NCI-H2171 (cell line): ENCODE measurements at places on chromosomes 11 and 22.

DNA sequence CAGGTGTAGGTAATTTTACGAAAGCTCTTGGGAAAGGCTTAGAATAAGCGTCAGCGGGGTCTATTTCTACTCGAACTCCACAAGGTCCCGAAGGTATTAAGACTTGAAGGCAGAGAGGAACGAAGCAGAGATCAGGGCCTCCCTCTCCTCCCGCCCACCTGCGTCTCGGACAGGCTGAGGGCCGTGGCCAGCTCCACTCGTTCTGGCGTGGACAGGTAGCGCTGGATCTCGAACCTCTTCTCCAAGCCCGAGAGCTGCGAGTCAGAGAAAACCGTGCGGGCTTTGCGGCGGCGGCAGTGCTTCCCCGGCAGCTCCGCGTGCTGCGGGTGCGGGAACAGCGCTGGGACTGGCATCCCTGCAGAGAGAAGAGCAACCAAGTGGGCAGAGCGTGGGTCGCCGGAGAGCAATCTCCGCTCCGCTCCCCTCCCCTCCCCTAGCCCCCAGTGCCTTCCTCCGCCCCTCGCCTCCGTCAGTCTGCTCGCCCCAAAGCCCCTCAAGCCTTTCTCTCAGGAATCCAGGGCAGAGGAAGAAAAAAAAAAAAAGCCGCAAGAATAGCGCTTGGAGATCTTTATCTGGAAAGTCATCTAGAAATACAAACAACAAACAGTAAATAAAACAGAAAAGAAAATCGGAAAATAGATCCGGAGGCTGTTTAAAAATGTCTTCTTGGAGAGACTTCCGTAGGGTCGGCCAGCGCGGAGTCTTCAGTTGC lies 2.4 kb downstream of the BSX start:
- no peak for DNase-seq

DNA sequence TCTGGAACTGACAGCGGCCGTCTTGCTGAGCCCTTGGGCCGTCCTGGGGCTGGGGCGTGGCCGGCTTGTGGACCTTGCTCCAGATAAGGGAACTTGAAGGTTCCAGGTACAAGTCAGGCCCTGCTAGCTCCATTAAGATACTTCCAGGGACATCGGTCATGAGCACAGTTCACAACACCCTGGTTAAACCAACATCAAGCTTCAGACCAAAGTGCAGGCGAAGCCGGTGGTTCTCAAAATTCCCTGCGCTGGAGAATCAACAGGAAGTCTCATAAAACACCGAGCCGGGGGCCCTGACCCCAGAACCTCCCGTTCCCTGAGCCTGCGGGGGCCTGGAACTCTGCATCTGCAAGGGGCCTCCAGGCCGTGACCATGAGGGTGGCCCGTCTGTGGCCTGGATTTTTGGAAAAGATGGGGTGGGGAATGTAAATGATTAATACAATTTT lies 1043.8 kb downstream of the BRD1 start:
- DNase-seq: no peak

GRCh38 chr11:45181193-45181888 lies 34.9 kb downstream of the PRDM11 start:
- DNase-seq: no peak

GRCh38 chr11:72225411-72225951 lies 914 bp downstream of the INPPL1 start:
- DNase-seq: no peak

- no peak for DNase-seq
Measured at GRCh38 chr11:2805388-2806056, 80.1 kb downstream of the CDKN1C start.

DNA sequence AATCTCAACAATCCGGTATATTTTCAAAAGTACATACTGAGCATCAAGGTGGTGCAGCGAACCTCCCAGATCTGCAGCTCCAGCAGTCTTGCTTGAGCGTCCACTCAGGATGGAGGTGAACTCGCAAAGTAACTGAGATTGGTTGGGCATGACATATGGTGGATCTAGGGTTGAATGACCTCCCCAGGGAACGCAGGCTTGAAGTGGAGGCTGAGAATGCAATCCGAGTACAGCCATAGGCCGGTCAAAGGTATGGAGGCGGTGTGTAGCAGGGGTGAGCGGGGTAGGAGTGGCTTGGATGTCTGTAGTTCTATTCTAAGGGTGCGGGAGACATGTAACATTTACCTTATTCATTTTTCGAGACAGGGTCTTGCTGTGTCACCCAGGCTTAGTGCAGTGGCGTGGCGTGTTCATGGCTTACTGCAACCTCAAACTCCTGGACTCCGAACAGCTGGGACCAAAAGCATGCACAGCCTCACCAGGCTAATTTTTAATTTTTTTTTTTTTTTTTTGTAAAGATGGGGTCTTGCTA lies 631 bp upstream of the C22orf39 start:
- peak; percentile 96 for DNase-seq

DNA sequence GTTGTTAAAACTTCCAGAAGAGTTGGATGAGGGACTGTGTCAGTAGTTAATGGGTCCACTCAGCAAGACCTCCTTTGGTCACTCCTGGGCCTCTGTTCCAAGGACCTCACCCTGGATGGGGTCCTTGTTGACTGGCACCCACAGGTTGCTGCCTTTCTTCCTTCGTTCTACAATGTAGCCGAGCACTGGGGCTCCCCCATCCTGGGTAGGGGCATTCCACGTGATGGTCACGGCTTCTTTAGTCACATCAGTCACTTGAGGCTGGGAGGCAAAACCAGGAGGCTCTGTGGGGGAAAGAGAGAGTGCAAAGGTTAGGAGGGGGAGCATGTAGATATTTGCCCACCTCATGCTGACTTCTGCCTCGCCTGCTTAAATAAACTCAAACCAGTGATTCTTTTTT lies 12.0 kb downstream of the TMEM86A start:
- DNase-seq: no peak

DNA sequence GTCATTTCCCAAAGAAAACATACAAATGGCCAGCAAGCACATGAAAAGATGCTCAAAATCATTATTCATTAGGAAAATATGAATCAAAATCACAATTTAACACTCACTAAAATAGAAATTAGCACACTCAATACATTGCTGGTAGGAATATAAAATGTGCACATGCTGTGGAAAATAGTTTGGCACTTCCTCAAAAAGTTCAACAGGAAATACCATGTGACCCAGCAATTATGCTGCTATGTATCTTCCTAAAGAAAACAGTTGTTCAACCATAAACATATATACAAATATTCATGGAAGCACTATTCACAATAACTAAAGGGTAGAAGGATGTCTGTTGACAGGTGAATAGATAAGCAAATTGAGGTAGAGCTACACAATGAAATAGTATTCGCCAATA lies 187.3 kb upstream of the SOX6 start:
- no peak for DNase-seq

GRCh38 chr11:532986-533585 lies 2.3 kb downstream of the HRAS start:
- DNase-seq: no peak

DNA sequence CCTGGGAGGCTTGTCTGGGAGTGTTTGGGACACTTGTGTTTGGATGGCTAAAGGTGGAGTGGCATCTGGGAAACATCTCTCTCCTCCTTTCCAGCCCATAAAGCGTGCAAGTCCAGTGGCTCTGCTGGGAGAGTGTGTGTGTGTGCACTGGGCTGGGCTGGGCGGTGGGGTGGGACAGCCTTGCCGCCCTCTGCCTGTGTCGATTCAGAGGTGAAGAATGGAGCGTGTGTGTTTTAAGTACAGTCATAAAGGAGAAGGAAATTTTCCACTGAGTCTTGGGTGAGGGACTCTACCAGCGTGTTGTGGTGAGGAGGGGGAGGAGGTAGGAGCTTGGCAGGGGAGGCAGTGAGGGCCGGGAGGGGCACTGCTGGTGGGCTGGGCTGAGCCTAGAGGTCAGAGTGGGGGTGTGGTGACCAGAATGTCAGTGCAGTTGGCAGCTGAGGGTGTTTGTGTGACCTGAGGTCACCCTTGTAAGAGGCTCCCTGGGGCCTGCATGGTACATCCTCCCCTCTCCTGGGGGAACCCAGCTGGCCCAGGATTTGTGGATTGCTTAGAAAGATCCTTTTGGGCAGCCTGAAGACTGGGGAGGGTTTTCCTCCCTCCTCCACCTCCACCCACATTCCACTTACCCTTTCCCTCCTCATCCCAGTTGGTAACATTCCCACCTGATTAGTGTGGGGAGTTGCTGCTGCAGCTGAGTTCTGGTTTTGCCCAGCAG lies 1.7 kb downstream of the TIMP3 start:
- DNase-seq: no peak

GRCh38 chr11:40306938-40307548 lies 1152.4 kb downstream of the LRRC4C start:
- no peak for DNase-seq

DNA sequence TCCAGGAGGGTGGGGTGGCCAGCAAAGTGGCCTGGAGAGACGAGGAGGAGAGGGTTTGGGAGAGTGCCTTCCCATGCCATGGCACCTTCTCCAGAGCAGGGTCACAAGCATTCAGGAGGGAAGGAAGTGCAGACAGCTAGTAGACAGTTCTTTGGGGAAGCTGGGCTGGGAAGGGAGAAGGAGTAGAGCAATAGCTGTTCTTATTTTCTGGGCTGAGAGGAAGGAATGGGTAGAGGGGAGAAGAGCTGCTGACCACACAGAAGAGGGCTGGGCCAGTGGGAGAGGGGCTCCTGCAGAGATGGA lies 14.8 kb upstream of the PICK1 start:
- no peak for DNase-seq

- DNase-seq: no peak
Measured at GRCh38 chr11:68542617-68543016, 82.1 kb downstream of the PPP6R3 start.

- no peak for DNase-seq
Measured at GRCh38 chr22:25475257-25476022, 89.0 kb upstream of the GRK3 start.

DNA sequence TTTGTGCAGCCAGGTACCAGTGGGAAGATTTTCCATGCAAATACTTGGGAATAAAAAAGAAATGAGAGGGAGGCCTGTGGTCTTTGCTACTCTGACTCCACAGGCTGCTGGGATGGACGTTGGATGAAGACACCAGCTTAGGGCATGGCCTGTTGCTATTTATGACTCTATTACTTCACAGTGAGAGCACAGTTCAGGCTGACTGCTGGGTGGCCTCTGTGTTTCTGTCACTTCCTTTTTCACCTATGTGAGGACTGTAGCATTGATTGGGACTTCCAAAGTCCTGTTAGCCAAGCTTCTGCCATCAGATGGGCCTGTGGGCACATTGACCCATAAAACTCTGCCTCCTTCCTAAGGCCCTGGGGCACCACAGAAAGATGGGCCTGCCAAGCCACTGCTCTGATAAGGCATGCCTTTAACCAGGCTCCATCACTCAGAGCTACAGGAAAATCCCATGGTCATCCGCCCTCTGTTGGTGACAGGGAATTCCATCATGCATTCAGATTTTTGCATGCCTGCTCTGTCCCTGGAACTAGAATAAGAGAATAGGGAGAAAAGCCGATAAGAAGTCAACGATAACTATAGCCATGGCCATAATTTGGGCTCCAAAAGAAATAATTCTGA lies 64.6 kb downstream of the KCNJ1 start:
- no peak for DNase-seq

- peak; percentile 73 for DNase-seq
Measured at GRCh38 chr22:23107487-23108248, 34.1 kb downstream of the RSPH14 start.

DNA sequence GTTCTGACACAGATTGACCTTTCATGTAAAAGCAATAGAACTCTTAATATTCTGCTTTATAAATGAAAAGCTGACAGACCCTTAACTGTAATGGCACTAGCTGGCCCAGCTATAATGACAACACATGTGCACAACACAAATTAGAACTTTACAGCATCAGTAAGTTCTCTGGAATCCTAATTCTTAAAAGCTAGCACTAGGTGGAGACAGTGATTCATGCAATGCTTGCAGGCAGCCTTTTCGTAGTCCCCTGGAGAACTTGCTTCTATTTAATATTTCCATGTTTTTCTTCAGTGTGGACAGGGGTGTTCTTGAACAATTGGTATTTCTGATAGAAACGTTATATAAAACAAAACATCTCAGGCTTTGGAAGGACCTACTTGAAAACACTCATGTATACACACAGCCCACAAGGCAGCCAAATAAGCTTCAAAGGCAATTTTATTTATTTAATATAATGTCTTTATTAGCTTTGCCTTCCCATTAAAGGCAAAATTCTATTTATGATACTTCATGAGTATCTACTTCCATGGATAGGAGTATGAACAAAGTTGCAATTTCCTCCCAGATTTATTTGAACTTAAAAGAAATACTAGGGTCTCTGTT lies 374.3 kb upstream of the MPPED2 start:
- DNase-seq: peak; percentile 77

GRCh38 chr11:56700242-56700913 lies 1.5 kb downstream of the OR9G1 start:
- no peak for DNase-seq

DNA sequence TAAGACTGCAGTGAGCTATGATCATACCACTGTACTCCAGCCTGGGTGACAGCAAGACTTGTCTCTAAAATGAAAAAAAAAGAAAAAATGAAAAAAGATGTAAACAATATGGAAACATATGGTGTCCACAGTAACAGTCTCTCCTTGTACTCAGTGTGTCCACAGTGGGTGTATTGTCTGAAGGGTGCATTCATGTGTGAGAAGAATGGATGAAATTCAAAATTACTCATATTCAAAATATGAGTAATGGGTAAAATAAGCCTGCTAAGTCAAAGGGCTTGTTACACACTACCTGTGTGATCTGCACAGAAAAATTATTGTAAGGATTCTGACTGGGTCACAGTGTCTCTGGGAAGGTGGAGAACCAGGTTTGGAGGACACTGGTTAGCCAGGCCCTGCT lies 26.9 kb downstream of the PPFIA1 start:
- DNase-seq: no peak

GRCh38 chr11:114615448-114616361 lies 20.1 kb upstream of the NXPE4 start:
- no peak for DNase-seq

- DNase-seq: no peak
Measured at GRCh38 chr11:65290448-65291165, 24.1 kb upstream of the CDC42EP2 start.

DNA sequence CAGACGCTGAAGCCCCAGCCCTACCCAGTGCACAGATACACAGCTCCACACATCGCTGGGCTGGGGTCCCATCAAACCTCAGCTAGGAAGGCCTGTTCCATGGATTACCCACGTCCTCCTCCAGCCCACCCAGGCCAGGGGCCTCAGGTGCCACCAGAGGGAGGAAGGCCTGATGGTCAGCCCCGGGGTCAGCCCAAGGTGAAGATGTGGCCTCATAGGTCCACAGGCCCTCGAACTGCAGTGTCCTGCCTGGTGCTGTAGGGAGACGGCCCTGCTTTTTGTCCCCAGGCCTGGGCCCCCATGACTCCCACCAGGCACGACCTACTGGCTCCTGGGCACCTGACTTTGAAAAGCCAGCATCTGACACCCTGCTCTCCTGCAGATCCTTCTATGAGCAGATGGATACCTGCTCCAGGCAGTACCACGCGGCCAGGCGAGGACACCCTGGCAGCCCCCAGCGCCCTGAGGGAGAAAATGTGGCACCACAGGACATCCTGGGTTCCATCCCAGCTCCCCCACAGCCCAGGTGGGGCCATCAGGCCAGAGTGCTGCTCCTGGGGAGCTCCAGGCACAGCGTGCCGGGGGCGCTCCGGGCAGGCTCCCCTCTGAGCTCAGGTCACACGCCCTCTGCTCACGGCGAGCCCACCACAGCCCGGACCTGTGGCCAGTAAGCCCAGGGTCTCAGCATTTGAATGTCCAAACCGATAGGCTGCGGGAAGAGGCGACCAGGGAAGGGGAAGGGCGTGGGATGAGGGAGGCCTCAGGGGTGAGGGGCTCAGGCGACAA lies 15.8 kb upstream of the MOB2 start:
- DNase-seq: no peak
